Right atrium auricular region (tissue), 2 donors: ENCODE measurements at places on chromosomes 5 and 9.

GRCh38 chr5:141493500-141494422 is 4.9 kb downstream of the PCDHGC5 start:
- no peak for DNase-seq

GRCh38 chr5:37189355-37189754 is 59.8 kb downstream of the CPLANE1 start:
- DNase-seq, result no peak

DNA sequence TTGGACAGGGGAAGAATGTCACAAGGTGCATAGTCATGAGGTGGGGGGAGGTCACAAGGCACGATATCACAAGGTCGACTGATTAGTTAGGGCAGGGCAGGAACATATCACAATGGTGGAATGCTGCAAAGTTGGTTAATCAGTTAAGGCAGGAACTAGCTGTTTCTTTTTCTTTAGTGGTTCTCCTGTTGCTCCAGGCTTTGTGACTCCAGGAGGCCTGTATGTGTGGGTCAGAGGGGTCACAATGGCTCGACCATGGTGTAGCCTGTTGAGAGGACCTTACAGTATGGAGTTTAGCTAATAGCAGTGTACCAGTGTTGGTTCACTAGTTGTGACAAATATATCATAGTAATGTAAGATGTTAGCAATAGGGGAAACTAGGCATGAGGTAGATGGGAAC is 12.4 kb upstream of the FSD1L start:
- DNase-seq, result no peak

GRCh38 chr5:20956134-20956533 is 968.1 kb upstream of the CDH18 start:
- no peak for DNase-seq

DNA sequence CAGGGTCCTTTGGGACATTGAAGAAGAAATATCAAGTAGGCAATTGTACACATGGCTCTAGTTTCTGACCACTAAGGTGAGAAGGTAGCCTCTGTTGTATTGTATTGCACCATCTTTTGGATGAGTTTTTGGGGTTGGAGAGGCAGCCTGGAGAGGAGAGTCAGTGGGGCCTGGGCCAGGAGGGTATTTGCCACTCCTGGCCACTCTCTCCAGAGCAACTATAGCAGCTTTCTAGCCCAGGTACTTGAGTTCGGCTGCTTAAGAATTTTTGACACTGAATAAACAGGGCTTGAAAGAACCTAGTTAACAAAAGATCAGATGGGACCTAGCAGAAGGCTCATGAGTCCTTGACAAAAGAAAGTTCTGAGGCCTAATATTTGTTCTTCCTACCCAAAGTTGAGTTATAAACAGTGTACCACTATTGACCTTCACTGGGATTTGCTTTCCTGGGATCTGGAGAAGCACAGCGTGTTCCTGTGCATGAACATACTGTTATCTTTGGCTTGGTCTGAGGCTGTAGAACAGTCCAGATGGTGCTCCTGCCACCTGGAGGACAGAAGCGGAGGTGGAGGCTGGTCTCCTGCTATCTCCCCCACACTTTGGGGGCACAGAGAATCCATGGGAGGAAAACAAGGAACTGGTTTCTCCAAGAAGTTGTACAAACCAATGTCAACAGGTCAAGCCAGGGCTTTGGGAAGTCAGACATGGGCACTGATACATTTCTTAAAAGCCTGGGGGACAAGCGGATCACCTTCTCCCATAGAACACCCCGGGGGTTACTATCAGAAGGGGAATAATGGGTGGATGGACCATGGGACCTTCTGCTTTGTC is 110.4 kb upstream of the LIFR start:
- DNase-seq, result no peak

DNA sequence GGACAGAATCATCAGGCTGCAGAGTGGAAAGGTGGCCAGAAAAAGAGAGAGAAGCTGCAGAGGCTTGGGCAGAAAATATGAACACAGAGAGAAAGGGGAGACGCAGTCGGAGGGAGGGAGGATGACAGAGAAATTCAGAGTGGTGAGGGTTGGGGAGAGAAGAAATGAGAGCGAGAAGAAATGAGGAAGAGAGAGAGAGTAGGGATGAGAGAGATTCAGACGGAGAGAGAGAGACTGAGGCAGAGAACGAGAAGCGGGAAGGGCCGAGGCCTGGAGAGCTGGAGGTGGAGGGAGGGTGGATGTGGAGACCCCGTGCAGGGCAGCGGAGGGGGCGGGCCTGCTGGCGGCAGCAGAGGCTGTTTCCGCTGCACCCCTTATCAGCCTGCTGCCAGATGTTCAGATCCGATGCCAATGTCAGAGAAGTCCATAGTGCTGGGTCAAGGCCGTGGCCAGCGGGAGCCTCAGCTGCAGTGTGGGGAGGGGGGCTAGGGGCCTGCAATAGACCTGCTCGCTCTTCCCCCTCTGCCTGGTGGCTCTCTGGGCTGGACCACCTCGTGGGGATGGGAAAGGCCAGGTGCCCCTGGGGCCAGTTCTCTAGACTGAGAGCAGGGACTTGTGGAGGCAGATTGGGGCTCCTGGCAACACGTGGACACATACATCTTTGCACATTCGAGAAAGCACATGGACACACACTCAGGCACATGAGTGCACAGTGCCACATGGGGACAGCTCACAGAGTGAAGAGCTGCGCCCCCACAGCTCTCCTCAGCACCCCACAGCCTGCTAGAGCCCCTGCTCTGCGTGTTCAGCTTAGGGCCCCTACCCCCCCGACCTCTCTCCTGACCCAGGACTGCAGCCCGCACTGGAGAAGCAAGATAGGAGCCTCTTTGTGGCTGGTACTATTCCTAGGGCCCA is 4.9 kb upstream of the NR5A1 start:
- no peak for DNase-seq

DNA sequence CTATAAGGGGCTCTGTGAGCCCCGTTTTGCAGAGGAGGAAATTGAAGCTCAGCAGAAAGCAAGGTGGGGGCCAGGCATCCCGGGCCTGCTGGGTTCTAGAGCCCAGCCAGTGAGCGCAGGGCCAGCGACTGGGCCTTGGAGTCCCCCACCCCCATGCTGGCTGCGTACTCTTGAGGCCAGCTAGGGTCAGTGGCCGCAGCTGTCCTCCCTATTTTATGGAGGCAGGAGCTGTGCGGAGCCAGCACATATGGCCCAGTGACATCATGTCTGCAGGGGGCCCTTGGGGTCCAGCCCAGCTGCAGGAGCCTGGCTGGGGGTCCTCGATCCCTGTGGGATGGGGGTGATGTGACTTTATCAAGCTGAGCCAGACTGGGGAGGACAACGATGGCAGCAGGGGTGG is 71.3 kb downstream of the HMCN2 start:
- no peak for DNase-seq

GRCh38 chr5:132746592-132746953 is 653 bp upstream of the CCNI2 start:
- no peak for DNase-seq

DNA sequence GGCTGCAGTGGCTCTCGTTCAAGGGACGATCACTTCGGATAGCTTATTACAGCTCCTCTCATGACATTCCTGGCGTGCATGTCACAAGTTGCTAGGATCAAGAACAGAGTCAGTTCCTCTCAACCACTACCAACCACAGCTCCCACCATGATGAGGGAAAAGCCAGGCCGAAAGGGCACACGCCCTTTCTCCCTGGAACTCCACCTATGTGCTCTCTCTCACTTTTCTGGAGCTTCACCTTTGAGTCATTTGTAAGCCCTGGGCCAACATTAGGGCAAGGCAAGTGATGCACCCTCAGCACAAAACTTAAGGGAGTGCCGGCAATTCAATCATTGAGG is 1.6 kb downstream of the SPACA9 start:
- DNase-seq, result no peak

DNA sequence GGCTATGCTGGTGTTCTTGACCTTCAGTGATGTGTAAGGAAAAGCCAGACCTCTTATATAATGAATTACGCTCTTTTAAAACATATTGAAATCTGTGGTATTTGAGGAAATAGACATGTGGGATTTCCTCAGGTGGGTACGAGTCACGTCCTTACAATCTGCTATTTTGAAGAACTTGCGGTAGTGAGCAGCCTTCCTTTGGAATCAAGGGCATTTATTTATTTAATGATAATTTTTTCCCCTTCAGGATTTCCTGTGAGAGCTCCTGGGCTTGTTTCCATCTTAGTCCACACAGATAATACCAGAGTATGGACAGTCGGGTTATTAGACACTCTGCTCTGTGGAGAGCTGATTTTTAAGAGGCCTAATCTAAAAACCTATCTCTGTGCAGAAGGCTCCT is 167.9 kb downstream of the ARHGEF28 start:
- DNase-seq, result no peak

DNA sequence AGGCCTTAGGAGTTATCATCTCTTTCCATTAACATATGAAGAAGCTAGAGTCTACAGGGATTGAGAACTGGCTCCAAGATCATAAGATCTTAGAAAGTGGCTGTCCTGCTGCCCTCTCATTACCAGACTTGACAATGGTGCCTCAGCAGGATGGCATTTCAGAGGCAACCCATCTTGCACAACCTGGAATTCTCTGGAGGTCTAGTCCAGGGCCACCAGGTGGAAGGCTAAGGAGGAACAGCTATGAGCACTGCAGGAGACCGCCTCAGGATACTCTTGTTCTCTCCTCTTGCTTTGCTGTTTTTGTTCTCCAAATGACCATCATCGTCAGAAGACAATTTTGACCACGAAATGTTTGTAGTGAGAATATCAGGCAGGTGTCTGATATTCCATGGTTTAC is 322.6 kb downstream of the FBXL17 start:
- no peak for DNase-seq

DNA sequence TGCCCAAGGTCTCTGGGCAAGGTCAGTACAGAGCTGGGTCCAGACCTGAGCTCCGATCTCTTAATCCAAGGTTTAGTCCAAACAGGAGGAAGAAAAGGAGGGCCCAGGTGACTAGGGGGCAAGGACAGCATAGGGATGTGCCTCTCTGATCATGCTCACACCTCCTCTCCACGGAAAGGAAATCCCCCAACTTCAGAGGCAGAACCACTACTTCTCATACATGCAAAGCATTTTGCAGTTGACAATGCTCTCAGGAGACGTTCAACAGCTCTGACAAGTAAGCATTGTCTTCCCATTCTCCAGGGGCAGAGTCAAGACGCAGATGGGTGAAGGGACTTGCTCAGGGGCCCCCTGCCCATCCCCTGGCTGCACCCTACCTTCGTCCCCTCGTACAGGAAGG is 8.7 kb upstream of the CORO2A start:
- no peak for DNase-seq

DNA sequence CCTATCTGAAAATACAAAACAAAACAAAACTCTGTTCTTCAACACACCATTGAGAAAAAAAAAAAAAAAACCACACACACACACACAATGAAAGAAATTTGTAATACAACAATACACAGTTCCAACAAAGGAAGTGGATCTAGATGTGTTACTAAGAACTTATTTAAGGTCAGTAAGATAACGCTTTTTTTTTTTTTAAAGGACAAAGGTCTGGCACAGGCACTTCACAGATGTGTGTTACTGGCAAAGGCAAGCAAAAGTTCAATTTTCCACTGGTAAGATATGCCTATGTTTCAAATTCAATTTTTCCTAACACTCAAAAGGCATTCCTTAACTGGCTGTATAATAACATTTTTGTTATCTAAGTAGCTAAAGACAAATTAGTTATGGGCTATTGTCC is 3.6 kb downstream of the RFK start:
- no peak for DNase-seq

- DNase-seq, result no peak
Observed at GRCh38 chr9:111952559-111952958, 55.9 kb downstream of the UGCG start.

- no peak for DNase-seq
Observed at GRCh38 chr9:87139099-87139730, 191.9 kb upstream of the GAS1 start.
